ENCODE measurements at places on chromosomes 16 and 17.
A peak's percentile ranks its signal among the peaks of the same experiment; 100 is the strongest.

GRCh38 chr17:62140376-62140775, 75.3 kb upstream of the MED13 start:
- no peak for DNase-seq

DNA sequence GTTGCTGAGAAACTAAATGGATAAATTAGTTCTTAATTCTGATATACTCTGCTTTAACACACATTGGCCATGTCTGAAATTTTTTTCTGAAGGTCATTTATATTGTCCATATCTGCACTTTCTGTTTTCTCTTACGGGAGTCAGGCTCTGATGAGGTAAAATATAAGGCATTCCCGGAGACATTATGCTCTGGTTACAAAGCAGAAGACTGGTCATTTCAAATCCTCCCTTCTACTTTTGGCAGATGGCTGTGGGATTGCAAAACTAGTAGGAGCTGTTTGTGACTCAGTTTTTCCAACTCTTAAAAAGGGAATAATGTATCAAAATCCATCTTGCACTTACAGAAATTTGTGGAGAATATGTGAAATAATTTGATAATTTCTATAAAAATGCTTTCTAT, 92.2 kb upstream of the CPHXL start:
- no peak for DNase-seq

- no peak for DNase-seq
Measured at GRCh38 chr17:16383216-16383615, 2.3 kb downstream of the UBB start.

DNA sequence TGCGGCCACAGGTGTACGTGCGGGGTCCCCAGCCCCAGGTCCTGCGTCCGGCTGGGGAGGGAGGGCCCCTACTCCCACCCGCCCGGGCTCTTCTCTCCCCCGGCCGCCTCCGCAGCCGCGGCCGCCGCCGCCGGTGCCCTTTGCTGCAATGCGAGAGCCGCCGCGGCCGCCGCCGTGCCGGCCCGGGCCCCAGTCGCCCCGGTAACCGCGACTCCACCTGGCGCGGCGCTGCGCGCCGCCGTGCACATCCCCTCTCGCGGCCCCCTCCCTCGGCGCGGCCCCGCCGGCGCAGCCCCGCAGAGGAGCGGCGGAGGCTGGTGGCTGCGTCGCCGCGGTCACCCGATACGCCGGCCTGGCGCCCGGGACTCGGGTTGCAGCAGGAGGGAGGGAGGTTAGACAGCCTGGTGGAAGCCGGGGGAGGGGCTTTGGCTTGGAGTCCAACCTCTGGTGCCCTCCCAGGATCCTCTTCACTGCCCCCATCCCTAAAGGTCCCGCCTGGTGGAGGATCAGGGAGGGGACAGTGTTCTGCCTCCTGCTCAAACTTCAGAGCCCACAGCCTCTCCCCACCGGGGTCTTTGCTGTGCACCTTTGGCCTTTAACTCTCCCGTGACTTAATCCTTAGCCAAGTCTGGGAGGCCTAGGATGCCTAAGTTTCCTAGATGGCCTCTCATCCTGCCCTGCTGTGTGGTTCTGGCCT, 32.9 kb downstream of the SRCIN1 start:
- peak; percentile 49 for DNase-seq

GRCh38 chr16:28090646-28091377, 27.3 kb upstream of the GSG1L start:
- DNase-seq: no peak

GRCh38 chr17:10638151-10638550, 19.0 kb downstream of the MYH3 start:
- no peak for DNase-seq

DNA sequence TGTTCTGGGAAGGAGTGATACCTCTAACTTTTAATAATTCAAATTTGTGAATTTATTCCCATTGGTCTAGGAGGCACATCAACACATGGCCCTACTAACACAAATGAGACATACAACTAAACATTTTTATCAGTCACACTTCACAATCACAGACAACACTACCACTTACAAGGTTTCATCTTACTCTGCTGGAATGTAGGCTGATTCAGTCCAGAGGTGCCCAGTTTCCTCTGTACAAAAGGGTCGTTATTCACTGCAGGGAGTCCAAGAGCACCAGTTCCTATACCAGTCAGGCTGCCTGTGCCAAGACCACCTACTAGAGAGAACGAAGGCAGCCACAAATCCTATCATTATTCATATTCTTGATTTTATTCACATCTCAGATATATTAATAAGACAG, 41.4 kb downstream of the SETD6 start:
- no peak for DNase-seq

DNA sequence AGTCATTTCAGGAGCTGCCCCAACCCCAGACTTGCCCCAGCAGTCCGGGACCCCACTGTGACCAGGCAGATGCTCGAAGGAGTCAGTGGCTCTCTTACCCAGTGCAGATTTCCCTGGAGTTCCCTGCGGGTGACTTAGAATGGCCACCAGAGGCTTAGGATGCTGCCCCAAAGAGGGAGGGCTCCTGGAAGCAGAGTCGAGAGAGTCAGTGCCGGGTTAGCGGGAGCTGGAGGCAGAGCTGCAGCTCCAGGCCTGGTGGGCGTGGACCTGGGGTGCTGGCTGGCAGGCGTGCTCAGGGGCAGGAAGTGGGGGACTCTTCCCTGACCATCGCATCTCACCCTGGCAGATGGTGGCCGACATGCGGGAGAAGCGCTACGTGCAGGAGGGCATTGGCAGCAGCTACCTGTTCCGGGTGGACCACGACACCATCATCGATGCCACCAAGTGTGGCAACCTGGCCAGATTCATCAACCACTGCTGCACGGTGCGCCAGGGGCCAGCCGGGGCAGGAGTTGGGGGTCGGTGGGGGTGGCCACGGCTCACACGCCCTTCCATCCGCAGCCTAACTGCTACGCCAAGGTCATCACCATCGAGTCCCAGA, 1.6 kb upstream of the HSD3B7 start:
- DNase-seq: no peak

DNA sequence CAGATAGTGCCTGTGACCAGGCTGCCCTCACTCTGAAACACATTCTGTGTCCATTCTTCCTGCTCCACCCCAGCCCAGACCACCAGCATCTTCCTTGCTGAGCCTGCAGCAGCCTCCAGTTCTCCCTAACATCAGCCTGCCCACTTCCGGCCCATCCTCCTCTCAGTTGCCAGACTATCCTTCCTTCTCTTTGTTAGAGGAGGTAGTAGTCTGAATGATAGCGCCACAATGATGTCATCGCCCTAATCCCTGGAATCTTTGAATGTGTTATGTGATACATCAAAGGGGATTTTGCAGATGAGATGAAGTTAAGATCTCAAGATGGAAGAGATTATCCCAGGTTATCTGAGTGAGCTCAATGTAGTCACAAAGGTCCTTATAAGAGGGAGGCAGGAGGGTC, 3.2 kb upstream of the ZDHHC1 start:
- DNase-seq: no peak

- DNase-seq: no peak
Measured at GRCh38 chr16:17104654-17105053, 366.1 kb downstream of the XYLT1 start.

Measured in neural crest cell (in vitro differentiated cells).